Hematopoietic multipotent progenitor cell treated with erythropoietin and hydrocortisone succinate and interleukin-3 and kit ligand, for 17 days (in vitro differentiated cells): ENCODE measurements at places on chromosomes 3 and 15.

DNA sequence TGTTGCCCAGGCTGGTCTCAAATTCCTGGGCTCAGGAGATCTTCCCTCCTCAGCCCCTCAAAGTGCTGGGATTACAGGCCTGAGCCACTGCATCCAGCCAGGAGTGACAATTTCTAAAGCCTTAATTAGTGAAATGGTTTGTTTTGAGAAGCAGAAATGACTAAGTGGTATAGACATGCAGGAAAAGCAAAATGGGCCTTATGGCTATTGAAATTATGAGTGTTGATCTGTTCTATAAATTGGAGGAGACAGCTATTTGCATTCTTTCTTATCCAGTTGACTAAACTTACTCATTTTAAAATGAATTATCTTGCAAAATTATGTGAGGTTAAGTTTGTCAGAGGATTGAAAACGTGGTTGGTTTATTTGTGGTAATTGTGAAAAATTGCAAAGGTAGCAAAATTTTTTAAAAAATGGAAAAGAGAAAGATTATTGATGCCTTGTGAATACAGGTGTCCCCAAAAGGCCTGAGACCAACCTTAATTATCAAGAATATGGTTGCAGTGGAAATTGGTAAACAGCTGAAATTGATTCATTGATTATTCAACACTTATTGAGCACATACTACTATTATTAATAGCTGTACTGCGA is 7.9 kb downstream of the RAP2B start:
- no peak for DNase-seq

DNA sequence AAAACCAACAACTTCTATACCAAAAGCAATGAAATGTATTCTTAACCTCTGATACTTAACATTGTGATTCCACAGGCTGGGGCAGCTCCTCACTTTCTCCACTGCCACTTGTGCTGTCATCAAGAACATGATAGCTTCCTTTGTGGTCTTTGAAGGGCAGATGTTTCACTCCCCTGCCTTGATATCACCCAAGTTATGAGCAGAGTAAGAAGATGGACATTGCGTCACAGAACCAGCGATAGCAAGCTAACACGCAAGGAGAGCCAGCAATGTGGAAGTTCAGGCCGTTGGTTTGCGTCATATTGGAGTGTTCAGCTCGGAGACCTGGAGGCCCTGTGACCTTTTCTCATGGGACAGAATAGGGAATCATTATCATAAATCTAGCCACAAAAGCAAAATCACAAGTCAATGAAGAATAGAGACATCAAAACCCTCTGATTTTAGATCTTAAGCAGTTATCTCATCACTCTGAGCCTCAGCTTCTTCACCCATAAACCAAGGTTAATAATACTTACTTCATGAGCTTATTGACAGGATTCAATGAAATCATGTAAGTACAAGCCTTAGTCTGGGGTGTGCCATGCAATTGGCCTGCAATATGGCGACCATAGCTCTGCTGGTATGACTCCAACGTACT is 183.8 kb upstream of the THBS1 start:
- DNase-seq: no peak

- no peak for DNase-seq
These were observed 41.9 kb downstream of the CACNA1D start for GRCh38 chr3:53536282-53536681.

DNA sequence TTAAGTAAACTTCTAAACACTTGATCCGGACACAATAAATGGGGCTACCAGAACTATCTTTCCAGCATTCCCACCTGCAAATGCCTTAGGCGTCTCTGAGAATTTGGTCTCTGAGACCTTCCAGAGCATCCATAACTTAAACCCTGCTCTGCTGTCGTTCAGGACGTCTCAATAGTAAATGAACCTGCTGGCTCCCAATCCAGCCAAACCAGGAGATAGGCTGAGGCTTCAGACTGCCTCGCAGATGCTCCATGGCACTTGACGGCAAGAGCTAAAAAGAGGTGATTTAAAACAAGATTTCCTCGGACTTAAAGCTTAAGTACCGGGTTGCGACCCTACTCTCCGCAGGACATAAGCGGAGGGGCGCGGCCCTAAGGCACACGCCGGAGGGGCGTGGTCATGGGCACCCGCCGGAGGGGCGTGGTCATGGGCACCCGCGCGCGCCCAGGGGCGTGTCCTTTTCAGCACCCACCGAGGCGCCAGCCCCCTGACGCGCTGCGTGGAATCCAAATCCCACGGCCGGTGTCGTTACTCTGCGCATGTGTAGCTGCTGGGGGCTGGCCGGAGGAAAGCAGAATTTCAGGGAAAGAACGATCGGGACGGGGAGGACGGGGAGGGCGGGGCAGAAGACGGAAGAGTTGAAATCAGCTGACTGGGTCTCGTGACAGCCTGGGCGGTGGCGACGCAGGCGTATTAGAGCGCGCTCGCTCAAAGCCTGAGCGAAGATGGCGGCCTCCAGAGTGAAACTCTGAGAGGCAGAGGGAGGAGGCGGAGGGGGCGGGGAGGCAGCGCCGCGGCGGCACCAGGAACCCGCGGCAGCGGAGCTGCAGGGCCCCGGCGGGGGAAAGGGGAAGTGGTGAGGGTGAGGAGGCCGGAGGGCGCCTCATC is at the start of gene DNAJC13:
TSS of gene DNAJC13 (plus strand) at position 696 of the 888 bp plus-strand sequence. CDS start 17,049 bp downstream, outside the sequence.
- peak; percentile 97 for DNase-seq

DNA sequence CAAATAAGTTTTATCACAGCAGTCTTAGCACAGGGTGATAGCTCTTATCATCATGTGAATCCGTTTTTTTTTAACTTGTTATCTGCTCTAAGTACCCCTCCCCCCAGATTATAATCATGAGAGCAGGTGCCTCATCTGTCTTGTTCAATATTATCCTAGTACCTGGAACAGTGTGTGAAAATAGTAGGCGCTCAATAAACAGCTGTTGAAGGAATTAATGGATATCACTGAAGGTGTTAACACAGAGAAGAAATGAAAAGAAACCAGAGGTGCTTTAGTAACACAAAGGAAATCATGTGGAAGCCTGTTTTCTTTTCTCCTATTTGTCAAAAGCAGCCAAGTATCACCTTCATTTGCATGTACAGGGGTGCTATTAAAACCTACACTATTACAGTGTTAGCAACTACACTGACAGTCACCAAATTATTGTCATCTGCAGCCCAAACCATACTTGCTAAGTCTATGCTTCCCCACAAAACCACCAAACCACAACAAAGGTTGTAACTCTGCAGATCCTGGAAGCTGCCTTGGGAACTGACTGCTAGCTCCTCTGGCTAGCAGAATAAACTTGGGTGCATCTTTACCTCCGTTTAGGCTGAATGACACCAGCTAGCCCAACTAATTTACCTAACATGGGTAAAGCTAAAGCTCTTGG is 2.9 kb downstream of the XPC start:
- DNase-seq: no peak

GRCh38 chr15:73948982-73949381 is 22.7 kb downstream of the LOXL1 start:
- no peak for DNase-seq

DNA sequence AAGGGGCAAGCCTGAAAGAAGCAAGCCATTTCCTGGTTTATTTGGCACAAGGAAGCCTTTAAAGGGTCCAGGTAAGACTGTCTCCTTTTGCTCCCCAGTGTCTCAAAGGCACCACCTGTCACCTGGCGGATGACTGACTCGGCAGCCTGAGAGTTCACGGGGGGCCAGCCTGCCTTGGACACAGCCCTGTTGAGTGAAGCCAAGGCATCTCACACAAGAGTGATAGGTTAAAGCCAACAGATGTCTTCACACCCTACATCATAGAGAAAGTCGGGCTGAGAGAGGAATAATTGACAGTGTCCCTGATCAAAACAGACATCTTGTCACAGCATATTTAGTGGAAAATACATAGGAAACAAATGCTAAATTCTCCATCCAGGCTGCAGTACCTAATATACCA is 28.2 kb upstream of the LIPC start:
- DNase-seq: no peak

DNA sequence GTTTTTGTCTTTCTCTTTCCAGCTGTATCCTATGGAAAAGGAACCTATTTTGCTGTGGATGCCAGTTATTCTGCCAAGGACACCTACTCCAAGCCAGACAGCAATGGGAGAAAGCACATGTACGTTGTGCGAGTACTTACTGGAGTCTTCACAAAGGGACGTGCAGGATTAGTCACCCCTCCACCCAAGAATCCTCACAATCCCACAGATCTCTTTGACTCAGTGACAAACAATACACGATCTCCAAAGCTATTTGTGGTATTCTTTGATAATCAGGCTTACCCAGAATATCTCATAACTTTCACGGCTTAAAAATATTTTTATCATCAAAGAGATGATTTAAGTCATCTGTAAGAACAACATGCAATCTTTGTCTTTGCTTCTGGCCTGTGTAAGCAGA is 44.9 kb upstream of the PARP14 start:
- no peak for DNase-seq

- DNase-seq: no peak
These were observed 71.6 kb downstream of the IMPG2 start for GRCh38 chr3:101248736-101249135.

DNA sequence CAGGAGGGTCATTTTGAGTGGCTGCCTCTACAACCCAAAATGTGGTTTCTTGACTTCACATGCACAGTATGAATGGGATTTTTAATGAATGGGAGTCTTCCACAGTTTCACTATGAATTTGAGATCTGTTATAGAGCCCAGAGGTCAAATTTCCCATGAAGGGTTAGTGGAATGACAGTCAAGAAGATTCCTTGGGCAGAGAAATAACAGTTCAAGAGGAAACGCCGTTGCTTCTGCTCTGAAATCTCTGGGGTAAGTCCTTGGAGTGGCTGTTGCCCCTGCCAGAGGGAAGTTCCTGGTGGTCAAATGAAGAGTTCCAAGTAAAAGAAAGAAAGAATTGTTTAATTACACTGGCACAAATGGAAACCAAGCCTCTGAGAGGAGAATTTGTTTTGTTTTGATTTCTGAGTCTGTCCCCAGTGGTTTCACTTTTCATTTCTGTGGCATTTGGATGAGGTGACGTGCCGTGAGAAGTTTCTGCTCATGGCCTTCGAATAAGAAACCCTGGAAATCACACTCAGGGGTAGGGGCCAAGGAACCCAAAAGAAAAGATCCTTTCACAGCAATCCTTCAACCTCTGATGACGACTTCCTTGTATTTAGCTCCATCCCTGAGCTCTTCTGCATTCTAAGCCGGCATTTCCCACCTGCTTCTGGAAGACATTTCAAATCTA is 77.5 kb upstream of the IL12A start:
- no peak for DNase-seq

DNA sequence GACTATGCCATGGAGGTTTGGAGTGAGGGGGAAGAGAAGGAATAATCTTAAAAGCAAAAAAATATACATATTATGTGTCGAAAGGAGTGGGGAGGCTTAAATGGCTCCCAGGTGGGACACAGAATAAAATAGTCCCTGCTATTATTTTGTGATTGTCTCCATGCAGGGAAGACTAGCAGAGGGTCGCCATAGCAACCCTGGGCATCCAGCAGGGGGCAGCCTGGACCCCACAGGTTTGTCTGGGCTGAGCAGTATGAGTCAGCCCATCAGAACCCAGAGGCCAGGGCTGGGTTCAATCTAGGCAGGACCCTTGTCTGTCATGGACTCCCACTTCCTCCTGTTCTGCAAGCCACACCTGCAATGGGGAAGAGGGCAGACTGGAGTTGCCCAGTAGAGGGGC is 17.6 kb upstream of the LINGO1 start:
- DNase-seq: no peak

DNA sequence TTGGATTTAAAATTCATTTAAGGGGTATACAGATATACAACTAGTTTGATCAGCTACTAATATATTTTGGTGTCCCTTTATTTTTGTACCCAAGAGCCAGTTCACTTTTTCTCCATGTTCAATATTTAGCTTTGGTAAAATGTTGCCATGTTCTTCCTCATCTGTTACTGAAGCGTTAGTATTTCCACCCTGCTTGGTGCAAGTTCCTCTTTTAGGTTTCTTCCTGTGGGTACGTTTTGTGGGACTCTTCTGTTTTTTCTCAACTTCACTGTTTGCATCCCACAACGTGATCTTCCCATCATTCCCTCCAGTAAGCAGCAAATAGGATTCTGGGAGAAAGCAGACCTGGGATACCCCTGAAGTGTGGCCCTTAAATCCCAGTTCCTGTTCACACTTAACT is 14.1 kb downstream of the WDR53 start:
- no peak for DNase-seq

DNA sequence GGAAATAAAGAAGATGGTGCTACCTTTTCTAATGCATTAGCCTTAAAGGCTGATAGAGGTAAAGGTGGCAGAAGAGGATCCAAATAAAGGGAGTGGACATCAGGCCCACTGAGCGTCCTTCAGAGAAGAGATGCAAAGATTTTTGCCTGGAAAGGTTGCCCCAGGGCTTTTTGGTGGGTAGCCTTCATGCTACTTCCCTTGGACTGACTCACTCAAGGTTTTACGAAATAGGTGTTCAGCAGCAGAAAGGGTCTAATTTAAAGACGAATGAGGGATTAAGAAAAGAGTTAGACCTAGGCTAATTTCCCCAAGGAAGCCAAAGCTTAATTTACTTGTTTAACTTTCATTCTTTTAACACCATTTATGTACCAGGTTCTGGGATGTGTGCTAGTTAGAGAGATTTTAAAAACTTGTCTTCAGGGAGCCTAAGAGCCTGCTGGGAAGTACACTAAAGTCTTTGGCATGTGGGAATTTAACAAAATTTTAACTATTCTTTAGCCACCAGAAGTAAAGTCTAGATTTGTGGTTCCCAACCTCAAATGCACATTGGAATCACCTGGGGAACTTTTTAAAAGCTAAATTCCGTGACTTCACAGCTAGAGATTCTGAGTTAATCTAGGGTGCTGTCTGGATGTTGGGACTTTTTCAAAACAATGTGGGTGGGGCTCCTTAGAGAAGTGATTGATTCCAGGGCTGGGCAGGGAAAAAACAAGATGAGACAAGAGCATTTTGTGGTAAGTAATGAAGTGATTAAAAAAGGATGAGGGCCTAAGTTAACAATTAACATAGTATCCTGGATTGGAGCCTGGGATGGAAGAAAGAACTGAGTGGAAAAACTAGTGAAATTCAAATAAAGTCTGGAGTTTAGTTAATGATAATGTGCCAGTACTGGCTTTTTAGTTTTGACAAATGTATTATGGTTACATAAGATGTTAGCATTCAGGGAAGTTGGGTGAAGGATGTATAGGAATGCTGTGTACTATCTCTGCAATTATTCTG is 3.4 kb downstream of the IL20RB start:
- DNase-seq: no peak

DNA sequence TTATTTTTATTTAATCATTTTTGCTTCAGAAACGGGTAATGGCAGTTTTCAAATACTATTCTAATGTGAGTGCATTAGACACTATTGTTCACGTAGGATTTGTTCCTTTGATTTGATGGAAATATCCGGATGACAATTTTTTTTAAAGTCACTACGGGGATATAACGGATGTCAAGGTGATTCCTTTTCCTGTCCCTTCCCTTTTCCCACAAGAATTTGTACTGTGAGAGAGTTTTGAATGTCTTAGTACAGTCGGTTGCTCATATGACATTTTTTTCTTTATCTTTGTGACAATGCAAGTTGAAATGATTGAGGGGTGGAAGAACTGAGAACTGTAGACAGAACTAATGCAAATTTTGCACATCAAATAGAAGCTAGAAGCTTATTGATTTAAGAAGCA is 209.5 kb downstream of the GRM7 start:
- no peak for DNase-seq

GRCh38 chr3:184335291-184335660 is 2.1 kb upstream of the FAM131A start:
- no peak for DNase-seq
